Stimulated activated CD4-positive, alpha-beta T cell treated with anti-CD3 and anti-CD28 coated beads, Interleukin-4, amount 100 ng/mL, for 1 hour (primary cell): ENCODE measurements at places on chromosomes 6 and 20.

DNA sequence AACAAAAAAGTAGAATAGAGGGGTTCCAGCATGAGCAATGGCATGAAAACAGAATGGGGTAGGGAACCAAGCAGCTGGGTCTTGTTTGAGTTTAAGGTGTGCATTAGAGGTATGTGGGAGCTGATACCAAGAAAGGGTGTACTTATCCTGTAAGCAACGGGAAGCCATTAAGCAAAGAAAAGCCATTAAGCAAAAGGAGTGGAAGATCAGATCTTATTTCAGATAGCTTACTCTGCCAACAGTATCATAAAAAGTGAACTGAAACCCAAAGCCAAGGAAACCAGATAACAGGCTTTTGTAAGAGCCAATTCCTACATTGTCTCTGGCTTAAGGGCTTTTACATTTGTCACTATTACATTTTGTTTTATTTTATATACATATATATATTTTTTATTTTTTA is 21.3 kb upstream of the BEND6 start:
- DNase-seq = no peak

DNA sequence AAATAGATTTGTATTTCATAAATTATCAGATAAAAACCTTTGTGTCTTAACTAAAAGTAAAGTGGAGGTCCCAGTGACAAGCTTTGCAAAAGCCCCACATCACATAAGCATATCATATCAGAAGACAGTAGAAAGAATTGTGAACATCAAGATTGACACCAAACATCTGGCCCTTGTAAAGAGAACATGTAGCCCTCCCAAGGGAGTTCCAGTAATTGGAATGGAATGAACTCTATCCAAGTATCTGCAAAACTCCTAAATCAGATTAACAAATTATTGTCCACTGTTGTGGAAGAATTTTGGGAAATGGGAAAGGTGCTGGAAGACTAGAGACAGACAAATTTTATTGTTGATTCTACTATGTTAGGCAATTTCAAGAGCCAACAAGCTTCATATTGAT is 268.8 kb downstream of the KCNQ5 start:
- no peak for DNase-seq

DNA sequence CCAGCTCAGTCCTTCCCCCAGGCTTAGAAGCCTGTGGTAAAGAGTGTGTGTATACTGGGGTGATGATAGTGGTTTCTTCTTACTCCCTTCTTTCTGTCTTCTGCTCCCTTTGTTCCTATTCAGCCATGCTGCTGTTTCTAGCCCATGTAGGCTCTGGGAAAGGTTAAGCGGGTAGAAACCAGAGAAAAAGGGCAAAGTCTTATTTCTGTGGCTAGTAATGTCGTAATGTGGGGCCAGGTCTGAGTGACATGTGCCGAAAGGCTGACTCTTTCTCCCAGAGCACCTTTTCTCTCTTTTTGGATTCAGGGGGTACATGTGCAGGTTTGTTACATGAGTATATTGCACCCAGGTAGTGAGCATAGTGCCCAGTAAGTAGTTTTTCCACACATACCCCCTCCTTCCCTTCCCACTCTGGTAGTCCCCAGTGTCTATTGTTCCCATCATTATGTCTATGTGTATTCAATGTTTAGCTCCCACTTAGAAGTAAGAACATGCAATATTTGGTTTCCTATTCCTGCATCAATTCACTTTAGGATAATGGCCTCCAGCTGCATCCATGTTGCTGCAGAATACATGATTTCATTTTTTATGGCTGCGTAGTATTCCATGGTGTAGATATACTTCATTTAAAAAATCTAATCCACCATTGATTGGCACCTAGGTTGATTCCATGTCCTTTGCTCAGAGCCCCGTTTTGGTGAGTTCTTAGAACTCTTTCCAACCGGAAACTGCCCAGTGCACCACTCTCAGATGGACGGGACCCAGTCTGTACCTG is 74.3 kb downstream of the EFHC1 start:
- no peak for DNase-seq

DNA sequence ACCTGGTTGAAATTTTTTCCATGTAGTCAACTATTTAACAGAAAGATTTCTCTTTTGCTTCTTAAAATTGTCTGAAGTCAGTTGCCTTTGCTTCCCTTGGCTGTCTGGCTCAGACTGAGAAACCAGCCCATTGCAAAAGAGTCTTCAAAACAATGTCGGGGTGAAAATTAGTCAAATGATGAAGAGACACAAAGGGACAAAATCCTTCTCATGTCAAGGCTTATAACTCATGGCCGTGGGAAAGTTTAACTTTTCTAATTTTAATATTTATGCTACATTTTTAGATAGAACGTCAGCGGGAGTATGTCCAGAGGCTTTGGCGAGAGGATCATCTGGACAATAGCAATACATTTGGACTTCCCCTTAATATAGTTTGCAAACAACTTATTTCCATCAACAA is 127.2 kb downstream of the CD164 start:
- DNase-seq = no peak

GRCh38 chr6:2166717-2167116 is 78.7 kb downstream of the GMDS start:
- no peak for DNase-seq

DNA sequence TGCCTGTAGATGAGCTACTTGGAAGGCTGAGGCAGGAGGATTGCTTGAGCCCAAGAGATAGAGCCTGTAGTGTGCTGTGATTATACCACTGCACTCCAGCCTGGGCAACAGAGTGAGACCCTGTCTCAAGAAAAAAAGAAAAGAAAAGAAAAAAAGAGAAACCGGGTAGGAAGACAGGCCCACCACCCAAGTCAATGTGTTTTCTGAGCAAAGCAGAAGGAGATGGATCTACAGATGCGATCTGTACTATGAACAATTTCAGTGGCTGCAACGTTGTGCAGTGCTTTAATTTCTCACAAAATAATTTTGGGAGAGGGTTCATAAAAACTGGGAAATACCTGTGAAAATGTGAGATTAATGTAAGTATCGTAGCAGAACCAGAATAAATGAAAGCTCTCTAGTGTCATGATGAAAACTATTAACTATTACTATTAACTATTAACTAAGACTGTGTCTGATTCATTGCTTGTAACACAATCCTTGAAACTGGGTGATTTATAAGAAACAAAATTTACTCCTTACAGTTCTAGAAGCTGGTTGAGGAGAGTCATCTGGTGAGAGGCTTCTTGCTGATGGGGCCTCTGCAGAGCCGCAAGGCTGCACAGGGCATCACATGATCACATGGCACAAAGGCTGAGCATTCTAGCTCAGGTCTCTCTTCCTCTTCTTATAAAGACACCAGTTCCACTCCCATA is 233.1 kb upstream of the ZNF217 start:
- DNase-seq = no peak

DNA sequence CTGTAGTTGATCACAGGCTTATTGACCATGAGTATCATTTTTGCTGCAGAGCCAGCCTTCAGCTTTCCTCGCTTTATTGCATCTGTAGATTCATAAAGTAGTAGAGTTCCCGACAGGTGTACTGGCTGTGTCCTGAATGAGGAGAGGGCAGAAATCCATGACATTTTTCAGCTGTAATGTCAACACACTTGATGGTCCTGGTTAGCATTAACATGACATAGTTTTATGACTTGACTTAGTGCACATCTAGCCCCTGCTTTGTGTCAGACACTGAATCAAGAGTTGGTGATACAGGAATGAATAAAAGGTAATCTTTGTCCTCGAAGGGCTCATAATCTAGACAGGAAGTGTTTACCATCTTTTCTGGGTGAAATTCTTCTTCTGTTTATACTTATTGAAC is 55.0 kb downstream of the AIG1 start:
- DNase-seq = no peak

GRCh38 chr20:57768519-57768918 is 58.7 kb upstream of the PMEPA1 start:
- no peak for DNase-seq

DNA sequence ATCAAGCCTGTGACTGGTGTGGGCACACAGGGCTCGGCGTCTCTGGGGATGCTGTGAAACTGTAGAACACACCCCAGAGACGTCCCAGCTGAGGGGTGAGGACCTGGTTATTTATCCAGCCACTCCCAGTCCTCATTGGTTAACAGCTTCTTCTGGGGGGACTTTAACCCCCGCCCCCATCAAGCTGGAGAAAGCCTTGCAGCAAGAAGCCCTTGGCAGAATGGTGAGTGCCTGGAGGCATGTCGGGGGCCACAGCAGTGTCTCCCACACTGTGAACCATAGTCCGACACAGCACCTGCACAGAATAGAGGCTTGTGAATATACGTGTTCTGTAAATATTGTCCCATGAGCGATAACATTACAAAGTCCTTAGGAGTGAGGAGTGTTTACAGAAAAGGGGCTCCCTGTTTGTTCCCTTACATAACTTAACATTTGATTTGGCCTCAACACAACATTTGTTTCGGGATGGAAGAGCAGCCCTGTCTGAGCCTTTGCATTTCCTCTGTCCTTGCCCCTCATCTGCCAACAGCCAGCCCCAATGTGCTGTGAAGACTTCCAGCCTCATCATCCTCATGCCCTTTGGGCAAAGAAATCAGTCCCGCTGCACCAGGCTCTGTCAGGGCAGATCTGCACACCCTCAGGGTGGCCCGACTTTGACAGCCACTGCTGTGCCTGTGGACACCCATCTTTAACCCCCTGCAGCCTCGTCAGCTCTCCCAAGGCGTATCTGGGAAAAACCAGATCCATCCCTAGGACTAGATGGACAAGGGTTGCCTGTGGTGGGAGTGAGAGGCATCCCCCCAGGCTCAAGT is 2.2 kb upstream of the RRBP1 start:
- no peak for DNase-seq

DNA sequence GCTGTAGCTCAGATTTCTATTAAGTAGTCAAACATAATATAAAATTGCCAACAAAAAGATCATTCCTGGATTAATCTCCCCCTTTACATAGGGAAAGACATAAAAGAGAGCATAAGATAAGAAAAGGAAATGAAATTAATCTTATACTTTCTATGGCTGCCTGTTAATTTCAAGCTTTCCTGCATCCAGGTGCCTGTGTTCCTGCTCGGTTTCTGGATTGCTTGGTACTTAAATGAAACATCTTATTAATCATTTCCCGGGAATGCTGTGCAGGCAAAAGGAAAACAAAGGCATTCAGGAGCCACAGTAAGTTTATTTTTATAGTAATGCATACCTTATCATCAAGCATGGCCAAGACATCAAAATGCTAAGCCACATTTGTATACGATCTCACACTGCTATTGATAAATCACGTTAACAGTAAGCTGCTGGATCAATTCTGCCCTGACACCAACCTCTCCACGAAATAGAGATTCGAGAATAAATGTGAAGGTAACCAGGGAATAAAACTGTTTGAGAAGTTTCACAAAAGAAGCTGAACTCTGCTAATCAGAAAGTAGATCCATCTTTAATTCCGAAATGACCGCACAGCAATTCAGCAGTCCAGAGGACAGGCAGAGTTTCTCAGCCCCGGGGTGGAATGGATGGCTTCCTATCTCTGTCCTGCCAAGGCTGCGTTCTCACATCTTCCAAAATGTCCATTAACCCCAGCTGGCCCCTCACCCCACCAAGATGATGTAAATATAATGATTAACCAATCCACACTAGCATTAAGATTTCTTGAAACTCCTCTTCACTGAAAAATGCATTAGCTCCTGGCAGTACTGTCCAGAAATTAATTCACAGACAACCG is 32.6 kb upstream of the APCDD1L start:
- DNase-seq = no peak

- DNase-seq = no peak
Measured at GRCh38 chr6:3264356-3264755, 5.6 kb downstream of the PSMG4 start.

DNA sequence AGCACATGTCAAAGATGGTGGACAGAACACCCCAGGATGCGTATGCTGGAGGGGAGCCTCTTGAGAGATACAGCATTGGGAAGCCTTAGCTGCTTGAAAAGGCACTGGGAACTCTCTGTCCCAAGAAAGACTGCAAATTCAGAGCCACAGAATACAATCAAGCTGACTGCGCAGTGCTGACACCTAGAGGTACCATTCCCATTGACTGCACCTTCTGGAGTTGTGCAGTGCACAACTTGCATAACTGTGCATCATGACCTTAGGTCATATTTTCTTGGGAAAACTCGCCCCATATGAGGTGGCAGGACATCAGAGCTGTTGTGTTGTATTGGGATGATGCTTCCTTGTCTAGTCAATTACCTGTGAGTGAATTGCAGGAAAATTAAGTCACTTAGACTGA is 646.5 kb upstream of the NOX3 start:
- DNase-seq = no peak

- DNase-seq = no peak
Measured at GRCh38 chr6:88670369-88670768, 293.0 kb downstream of the RNGTT start.

DNA sequence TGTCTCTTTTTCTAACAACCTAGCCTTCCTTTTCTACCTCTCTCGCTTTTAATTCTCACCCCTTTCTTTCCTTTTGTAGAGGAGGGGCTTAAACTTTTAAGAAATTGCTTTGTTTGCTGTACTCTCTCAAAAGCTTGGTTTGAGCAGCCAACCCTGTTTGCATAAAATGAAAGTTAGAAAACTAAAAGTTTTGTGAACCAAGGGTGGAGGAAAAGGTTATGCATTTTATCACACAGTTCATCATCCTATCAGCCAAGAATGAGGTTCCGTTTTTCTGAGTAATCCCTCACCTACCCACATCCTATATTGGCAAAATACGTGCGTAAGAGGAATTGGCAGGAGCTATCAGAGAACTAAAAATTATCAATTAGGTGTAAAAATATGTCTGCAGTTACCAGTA is 42.8 kb upstream of the LOC128125822 start:
- DNase-seq = no peak

DNA sequence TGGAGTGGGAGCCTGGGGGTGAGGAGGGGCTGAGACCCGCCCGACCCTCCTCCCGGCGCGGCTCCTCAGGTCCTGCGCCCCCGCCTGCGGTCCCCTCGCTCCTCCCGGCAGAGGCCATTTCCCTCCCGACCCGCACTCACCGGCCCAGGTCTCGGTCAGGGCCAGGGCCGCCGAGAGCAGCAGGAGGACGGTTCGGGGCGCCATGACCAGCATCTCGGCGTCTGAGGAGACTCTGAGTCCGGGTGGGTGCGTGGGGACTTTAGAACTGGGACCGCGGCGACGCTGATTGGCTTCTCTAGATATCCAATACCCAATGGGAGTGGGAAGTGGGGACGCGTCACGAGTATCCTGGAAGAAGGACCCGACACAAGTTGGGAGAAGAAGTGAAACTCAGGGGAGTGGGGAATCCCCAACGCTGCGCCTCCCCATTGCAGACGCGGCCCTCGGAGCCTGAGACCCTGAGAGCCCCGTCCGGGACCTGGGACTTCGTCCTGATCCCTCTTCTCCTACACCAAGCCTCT is at the start of gene HLA-B:
Gene HLA-B (minus strand): TSS at position 234 of the 521 bp plus-strand sequence. CDS start 21 bp downstream, at position 213.
- peak; percentile 74 for DNase-seq
